ENCODE measurements at places on chromosomes 6 and 20.

GRCh38 chr6:91449539-91449938, 862.7 kb upstream of the MAP3K7 start:
- no peak for DNase-seq

GRCh38 chr6:168417191-168417590, 23.8 kb upstream of the SMOC2 start:
- no peak for DNase-seq

GRCh38 chr6:113564371-113565171, 292.6 kb upstream of the MARCKS start:
- DNase-seq, result no peak

DNA sequence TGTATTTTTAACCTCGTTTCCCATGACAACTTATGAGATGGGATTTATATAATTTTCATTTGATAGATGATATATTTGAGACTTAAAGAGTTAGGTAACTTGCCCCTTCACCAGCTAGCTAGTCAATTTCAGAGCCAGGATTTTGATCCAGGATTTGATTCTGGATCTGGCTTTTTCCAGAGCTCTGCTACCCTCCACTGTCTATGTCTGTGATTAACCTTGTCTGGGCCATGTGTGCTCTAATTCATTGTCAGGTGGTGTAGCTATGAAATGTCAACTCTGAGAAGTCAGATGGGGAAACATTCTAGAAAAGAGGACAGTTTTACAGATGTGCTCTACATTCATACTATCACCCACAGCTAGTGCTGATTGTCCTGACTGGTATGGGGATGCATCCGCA, 42.5 kb upstream of the MLIP start:
- DNase-seq, result no peak

GRCh38 chr6:36504982-36505381, 42.3 kb downstream of the STK38 start:
- DNase-seq, result no peak

- no peak for DNase-seq
These were observed 19.5 kb upstream of the HLA-DQA1 start for GRCh38 chr6:32617751-32618150.

DNA sequence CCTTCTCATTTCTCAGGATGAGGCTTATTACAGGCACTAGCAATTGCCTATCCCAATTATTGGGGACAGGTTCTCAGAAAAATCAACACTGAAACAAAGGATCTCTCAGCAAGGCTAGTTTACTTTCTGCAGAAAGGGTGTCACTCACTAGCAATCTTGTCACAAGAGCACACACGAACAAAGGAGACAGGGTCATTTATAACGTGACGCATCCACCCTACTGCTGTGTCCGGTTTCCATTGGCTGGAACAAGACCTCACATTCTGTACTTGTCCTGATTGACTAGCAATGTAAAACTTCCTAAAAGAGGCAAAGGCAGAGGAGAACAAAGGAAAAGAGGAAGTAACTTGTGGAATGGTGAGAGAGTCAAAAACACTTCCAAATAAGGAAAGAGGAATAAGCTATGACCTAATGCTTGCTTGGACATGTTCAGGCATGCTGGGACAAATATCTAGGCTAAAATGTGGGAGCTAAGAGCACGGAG, 160.2 kb upstream of the STXBP5 start:
- DNase-seq, result no peak

- no peak for DNase-seq
These were observed 477.2 kb downstream of the EYS start for GRCh38 chr6:65229825-65230224.

GRCh38 chr6:147930745-147931144, 411.9 kb upstream of the SASH1 start:
- no peak for DNase-seq

DNA sequence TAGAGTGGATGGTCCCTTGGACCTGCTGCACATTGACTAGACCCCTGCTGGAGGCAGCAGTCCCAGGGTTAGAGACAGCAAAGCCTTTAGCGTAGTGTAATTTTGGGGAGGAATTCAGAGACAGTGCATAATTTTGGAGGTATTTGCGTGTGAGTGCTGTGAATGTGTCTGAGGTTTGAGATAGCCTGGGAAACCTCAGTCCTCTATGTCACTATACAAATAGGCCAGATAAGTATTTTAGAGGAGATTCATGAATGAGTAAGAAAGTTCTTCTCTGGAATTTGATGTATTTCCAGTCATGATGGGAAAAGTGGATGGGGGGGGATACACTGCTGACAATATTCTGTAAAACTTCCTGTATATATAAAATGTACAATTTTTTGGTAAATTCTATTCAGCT, 25.8 kb upstream of the MTRF1L start:
- no peak for DNase-seq

DNA sequence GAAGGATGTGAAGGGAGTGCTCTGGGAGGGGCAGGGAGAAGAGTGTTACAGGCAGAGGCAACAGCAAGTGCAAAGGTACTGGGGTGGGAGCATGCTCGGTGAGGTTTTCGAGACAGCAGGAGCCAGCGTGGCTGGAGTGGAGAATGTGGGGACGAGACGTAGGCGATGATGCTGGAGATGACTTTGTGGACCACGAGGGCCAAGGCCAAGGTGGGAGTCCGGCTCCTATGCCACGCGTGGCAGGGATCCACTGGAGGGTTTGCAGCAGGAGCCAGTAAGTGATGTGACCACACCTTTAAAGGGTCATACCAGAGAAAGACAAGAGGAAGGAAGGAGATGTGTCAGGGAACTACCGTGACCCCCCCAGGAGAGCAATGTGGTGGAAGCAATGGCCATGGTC, 7.3 kb downstream of the PTGIS start:
- no peak for DNase-seq

GRCh38 chr6:31579546-31580437, 2.4 kb downstream of the LTB start:
- no peak for DNase-seq

GRCh38 chr20:15187612-15188011, 850.2 kb upstream of the FLRT3 start:
- DNase-seq, result no peak

DNA sequence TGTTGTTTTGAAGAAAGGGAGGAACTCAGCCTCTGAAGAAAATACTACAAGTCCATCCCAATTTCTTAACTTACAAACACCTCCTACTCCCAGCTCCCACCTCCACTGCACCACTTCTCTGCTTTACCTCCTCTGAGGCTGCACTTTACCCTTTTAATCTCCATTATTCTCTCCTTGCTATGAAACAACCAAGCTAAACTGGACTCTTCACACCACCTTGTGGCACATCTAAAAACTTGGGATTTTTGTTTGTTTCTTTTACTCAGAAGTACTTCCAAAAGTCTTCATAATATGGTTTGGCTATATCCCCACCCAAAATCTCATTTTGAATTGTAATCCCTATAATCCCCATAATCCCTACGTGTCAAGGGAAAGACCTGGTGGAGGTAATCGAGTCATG, 142.2 kb downstream of the MOXD1 start:
- no peak for DNase-seq

- DNase-seq, result no peak
These were observed 57.1 kb upstream of the NNAT start for GRCh38 chr20:37463726-37464494.

DNA sequence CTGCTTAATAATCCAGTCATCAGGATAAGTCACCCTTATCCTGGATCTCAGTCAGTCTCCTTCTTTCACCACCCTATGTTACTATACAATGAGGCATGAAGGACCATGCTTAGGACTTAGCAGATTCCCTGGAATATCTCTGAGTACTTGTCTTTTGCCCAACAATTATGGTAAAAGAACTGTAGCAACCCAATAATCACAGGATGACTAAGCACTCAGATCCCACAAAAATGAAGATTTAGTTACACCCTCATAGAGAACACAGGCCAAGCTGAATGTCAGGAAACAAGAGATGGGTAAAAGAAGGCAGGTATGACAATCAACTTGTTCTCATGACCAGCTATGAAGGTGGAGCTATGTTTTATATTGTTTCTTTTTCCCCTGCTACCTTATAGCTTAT, 91.4 kb downstream of the EDN1 start:
- no peak for DNase-seq

DNA sequence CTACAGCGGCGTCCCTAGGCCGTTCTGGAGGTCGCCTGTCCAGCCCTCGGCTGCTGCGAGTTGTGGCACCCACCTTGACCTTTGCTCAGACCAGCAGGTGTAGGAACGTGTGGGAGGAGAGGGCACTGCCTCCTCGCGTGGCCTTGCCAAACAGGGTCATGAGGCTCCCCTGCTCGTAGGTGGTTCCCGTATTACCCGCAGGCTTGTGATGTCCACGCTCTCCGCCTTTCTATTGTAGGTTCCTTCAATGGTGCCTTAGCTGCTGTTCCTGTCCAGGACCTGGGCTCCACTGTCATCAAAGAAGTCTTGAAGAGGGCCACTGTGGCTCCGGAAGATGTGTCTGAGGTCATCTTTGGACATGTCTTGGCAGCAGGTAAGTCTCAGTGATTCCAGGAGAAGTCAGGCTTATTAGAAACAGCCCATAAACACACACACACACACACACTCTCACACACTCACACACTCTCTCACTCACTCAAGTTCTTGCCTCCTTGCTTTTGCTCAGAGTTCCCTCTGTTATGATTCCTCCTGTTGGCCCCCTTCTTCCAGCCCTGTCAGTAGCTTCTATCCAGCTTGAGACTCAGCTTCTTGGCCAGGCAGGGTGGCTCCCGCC, 942 bp downstream of the ACAT2 start:
- peak; percentile 27 for DNase-seq

DNA sequence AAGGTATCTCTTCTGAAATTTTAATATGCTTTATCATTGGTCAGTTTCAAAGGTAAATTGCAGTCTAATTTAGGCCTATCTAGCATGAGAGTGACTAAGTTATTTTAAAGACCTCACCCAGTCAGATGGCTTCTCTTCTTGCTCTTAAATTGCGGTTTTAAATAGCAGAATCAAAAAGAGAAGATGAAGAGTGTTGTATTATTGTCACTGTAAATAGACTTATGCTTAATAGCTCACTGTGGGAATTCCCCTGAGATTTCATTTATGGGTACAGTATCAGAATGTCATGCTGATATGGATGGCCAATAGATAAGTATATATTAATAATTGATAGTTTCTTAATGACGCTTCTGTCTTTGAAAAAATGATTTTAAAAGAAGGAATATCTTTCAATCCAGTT, 35.7 kb downstream of the AIG1 start:
- no peak for DNase-seq

GRCh38 chr6:53026526-53026925, 31.4 kb upstream of the GSTA4 start:
- no peak for DNase-seq

GRCh38 chr6:87660226-87660911, 41.7 kb downstream of the AKIRIN2 start:
- no peak for DNase-seq

- DNase-seq, result peak; percentile 10
These were observed 523 bp downstream of the TMEM30A start for GRCh38 chr6:75283907-75284631.

GRCh38 chr20:64003960-64004725, 23.2 kb downstream of the PRPF6 start:
- no peak for DNase-seq

- no peak for DNase-seq
These were observed 111.6 kb downstream of the TINAG start for GRCh38 chr6:54419885-54420284.

DNA sequence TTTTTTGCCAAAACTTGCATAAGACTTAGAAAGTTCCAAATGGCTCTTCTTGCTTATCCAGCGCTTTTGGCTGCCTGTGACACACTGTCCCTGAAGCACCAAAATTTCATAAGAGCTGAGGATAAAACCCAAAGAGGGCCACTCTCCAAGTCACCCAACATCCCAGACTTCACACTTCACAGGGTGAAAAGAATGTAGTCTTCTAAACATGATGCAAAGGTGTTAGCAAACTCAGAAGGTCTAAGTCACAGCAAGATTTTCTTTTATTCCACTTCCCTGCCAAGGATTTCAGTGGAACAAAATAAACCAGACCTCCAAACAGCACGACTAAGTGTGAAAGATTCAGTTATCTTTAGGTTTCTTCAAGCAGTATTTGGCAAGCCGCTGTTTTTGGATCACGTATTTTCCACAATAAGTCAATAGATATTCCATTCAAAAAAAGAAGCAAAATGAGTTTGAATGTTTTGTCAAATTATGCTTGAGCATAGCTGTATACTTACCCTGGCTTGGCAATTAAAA, 44.6 kb upstream of the CD93 start:
- no peak for DNase-seq

- DNase-seq, result no peak
These were observed 172.7 kb upstream of the NOX3 start for GRCh38 chr6:155628306-155628705.

- DNase-seq, result no peak
These were observed 817.5 kb upstream of the SLC35B3 start for GRCh38 chr6:9252799-9253198.

DNA sequence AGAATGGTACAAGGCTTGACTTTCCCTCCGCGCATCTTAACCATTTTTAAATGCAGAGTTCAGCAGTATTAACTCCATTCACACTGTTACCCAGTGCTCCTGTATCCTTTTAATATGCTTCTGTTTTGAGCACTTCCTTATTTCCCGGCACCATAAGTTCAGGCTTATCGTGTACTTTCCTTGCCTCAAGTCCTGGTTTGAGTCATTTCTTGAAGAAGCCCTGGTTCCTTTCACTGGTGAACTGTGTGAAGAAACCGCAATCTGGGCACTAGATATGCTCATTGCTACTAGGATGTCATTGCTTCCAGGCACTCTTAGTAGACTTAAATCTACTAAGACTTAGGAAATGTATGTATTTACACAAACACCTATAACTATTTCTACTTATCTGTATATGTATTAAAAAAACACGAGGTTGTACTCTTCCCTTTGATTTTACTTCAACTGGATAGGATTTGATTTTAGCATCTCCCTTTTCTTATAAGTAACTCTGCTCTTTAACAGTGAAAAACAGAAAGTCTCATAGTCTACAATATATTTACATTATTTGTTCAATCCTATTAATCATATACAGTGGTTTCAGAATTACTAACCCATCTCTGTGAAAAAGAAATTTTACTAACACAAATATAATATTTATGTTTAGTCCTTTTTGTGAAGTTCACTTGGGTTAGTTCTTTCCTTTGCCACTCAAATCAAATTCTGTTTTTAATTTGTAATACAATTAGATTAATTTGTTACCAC, 135.5 kb downstream of the CDKAL1 start:
- no peak for DNase-seq

GRCh38 chr6:24125980-24126379, at the start of gene NRSN1:
Gene NRSN1, plus strand, starts transcription at chr6:24126215. Its CDS starts 8,113 bp downstream, at chr6:24134328.
- DNase-seq, result no peak

DNA sequence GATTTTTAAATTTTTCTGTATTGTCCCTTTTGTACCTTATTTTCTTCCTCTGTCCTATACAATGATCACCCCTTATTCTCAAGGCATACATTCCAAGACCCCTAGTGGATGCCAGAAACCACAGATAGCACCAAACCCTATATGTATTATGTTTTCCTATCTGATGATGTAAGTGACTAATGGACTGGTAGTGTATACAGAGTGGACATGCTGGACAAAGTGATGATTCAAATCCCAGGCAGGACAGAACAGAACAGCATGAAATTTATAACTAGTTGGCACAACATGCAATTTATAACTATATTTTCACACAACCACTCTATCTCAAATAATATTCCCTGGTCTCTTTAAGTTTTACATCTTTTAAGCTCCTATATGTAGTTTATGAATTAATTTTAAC, 205.6 kb upstream of the FLRT3 start:
- DNase-seq, result no peak

GRCh38 chr20:13276945-13277541, 56.0 kb downstream of the ISM1 start:
- no peak for DNase-seq

Measured in CD4-positive, alpha-beta T cell treated with Interleukin-2 at 100 ng/mL for 4 hours (primary cell).